ENCODE measurements at places on chromosomes 1 and 21.

- no peak for DNase-seq
These were observed 163.3 kb downstream of the ST6GALNAC5 start for GRCh38 chr1:77030401-77031105.

- no peak for DNase-seq
These were observed 12.4 kb downstream of the KLHDC8A start for GRCh38 chr1:205344066-205344928.

DNA sequence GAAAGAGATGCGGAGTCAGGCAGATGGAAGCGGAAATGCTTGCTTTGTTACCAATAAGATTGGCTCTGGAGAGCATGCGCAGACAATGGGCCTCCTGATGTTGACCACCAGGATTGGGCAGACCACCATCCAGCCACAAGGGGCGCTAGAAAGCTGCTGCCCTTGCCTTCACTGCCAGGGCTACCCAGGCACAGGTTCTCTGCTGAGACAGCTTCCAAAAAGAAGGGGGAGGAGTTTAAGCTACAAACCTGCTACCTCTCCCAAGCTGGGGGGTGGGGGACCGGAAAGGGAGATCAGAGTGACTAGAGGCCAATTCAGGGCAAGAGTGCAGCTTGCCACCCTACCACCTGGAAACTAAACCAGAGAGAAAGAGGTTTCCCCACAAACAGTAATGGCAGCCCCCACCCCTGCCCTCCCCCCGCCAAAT lies 369.7 kb downstream of the RRAGC start:
- peak; percentile 2 for DNase-seq

- no peak for DNase-seq
These were observed 2.9 kb downstream of the TATDN3 start for GRCh38 chr1:212794561-212795014.

DNA sequence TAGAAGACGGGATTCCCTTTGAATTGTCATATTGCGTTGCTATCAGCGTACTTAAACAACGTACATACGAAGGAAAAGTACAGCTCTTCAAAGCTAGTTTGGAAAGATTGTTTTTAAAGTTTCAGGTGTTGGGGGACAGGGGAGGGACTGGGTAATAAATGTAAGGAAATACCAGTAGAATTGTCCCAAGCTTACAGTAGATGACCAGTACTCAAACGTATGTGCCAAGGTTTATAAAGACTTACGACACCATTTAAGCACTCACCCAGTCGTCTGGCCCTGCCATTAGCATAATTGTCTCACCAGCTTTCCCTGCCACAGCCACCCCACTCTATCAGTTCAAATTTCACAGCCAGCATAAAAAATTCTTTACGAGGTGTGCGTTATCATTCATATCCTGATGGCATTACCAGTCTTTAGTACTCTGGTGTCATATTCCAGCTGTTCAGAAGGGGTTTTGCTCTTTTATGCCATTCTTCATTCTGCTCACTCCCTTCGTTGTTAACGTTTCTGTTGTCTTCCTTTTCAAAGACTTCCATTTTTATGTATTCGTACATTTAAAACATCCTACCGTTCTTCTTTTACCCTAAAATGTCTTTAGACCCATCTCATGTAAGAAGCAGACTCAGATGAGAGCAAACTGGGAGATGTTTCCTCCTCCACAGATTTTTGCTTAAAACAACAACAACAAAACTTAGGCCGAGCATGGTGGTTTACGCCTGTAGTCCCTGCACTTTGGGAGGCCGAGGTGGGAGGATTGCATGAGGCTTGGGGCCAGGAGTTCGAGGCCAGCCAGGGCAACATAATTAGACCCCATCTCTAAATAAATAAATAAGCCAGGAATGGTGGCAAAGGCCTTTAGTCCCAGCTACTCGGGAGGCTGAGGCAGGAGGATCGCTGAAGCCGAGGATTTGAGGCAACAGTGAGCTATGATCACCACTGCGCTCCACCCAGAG lies 1.0 kb upstream of the HP1BP3 start:
- DNase-seq, result no peak

DNA sequence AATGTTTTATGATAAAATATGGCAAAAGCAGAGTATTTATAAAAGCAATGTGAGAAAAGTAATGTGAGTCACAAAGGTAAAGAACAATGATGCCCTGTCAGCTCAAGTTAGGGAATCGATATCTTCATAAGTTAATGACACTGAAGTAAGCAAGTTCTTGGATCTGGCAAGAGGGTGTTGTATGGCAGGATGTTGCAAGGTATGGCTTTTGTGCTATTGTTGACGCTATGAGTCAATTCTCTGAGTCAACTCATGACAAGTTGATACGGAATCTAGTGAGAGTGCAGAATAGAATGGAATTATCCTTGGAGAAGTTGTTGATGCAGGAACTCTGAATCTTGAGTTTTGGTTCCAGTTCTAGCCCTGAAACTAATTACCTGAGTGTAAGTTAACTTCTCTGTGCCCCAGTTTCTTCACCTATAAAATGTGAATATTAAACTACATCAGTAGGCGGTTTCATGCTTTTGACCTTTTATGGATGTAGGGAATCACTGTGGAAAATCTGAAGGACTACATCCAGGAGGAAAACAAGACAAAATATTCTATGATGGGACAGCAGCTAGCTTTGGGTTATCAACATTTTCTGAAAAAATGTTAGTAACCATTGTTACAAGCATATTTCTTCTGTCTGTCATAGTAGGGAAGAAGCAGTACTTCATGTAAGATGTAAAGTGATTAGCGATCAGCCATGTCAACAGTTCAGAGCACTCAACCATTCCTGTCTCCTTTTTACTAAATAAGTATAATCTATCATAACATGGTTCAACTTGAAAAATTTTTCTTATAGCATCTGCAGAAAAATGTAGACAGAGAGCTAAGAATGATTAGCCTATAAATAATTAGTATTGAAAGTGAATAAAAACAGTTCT lies 96.9 kb downstream of the ATP6V1G3 start:
- peak; percentile 92 for DNase-seq

GRCh38 chr1:240555524-240555923 lies 56.4 kb downstream of the GREM2 start:
- no peak for DNase-seq

- no peak for DNase-seq
These were observed 39.4 kb upstream of the GRHL3 start for GRCh38 chr1:24279590-24280232.

DNA sequence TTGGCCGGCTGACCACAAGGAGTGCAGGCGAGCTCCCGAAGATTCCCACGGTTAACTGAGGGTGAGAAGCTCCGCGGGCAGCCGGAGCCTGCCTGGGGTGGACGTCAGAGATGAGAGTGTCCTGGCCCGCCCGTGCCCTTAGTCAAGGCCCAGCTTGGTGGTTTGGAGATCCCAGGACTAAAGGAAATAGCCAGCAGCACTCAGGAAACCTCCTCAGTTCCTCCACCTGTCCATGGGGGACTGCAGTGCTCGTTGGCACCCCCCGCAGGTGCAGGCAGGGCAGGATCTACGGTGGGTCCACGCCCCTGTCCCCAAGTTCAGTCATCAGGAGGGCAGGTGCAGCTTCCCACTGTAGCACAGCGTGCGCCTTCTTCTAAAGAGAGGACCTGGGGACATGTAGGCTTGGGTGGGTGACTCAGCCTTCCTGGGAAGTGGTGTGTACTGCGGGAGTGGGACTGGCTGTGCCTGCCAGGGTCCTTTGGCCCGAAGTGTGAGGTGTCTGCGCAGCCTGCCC lies 32.5 kb downstream of the SLX9 start:
- DNase-seq, result no peak

GRCh38 chr1:14778898-14779865 lies 180.7 kb downstream of the KAZN start:
- DNase-seq, result no peak

- no peak for DNase-seq
These were observed 66.4 kb downstream of the DAB1 start for GRCh38 chr1:57357462-57357861.

GRCh38 chr1:110136911-110137310 lies 13.4 kb upstream of the SLC6A17 start:
- DNase-seq, result no peak

GRCh38 chr1:94651076-94651475 lies 109.5 kb upstream of the F3 start:
- no peak for DNase-seq

DNA sequence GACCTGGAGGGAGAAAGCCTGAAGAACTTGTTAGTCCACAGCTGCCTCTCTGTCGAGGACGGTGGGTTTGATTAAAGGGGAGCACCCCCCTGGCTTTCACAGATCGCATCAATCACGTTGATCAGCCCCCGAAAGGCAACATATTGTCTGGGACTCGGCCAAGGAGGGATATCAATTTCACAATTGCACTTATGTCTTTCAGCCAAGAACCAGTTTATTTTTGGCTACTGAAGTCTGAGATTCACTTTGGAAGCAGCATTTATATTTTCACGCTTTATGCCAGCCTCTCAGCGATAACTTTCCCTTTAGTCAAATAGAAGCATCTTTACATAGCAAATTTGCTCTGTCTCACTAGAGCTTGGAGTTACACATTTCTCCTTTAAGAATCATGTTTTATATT lies 253.2 kb upstream of the RRP15 start:
- no peak for DNase-seq

DNA sequence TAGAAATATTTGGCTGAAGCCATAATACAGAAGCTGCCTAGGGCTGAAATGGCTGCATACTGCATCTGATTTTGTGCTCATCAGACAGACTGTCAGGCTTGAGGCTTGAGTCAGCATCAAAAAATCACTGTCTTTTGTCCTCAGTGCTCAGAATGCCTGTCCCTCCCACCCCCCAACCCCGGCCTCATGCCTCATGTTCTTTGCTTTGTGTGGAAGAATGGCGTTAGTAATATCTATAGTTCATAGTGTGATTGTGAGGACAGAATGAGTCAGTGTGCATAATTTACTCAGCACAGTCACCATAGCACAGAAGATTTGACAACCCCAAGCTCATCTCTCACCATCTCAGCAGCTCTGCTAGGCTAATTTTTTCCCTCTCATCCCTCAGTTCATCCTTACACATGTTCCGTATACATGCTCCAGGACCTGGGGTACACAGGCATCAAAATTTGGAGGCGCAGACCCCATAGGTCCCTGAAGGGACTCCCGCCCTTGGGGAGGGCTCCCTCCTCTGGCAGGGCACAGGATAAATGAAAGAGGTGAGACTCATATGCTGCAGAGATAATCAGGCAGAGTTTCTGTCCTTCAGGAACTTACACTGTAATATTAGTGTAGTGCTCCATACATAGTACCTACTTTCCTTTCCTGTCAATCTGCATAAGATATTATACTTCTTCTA lies 159.1 kb upstream of the C8B start:
- no peak for DNase-seq

GRCh38 chr1:116556289-116557006 lies 14.4 kb downstream of the CD58 start:
- DNase-seq, result no peak

GRCh38 chr1:230977761-230978490 lies 735 bp downstream of the TTC13 start:
- DNase-seq, result peak; percentile 19

DNA sequence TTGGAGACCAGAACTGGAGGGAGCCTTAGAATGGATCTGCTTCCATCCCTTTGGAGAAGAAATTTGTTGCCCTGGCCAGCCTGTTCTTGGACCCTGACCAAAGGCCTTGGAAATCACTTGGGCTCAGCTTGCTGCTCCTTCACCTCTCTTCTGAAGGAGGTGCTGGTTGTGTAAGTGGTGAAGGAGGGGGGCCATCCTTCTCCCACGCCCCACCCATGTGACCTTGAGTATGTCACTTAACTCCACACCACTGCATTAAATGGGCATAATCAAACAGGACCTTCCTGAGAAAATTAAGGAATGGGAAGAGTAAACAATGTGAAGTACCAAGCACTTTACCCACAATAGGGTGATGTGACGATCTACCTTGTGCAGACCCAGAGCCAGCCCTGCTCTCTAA lies 68.3 kb upstream of the GJB5 start:
- no peak for DNase-seq

DNA sequence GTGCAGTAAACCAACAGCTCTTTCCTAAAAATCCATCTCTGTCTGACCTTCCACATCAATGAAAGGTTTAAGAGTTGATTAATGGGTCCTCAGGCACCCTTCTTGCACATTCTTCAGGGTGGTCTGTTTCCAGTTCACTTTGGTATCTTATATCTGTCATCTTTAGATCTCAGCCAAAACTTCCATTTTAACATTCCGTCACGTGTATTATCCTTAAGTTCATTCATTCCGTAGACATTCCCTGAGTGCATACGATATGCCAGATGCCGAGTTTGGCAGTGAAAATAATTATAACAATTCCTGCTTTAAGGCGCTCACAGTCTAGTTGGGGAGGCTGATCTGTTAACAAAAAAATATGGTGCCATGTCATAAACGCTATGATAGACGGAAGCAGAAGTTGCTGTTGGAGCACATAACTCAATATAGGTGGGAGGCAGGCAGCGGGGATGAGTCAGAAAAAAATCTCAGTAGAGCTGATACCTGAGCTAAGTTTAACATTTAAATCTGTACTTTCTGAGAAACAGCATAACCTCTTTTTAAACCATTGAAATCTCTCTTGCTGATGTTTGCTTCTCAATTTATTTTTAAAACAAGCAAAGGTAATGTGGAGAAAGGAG lies 59.6 kb upstream of the HOOK1 start:
- no peak for DNase-seq
